SK-N-SH (cell line): ENCODE measurements at places on chromosomes 3 and 15. TPM values are rescaled to one million over a fixed set of nuclear protein-coding genes. Genes with fewer than 3 reads are reported as not detected.

GRCh38 chr3:124276133-124276532, 284.2 kb upstream of the ROPN1 start:
- peaks cover 47% of the 10 kb centered on the region; the same call in 1 of the 2 replicates for H3K4me1 ChIP-seq
- H3K27ac ChIP-seq, result no peak overlapping the region
- no peaks in the 10 kb centered on the region for H3K27me3 ChIP-seq
- DNase-seq, result no peak

- no peak overlapping the region for H3K4me3 ChIP-seq
- no peak for DNase-seq
- H3K4me1 ChIP-seq, result no peaks in the 10 kb centered on the region
- no peaks in the 10 kb centered on the region; the same call in 1 of the 2 replicates for H3K27me3 ChIP-seq
- no peaks in the 10 kb centered on the region for H3K36me3 ChIP-seq
- no peak overlapping the region for H3K27ac ChIP-seq
Observed at GRCh38 chr15:40305281-40305680, 2.5 kb downstream of the PLCB2 start.

CFAP91 gene
- 3.7 and 6.3 TPM in 2 replicates for polyA plus RNA-seq

DNA sequence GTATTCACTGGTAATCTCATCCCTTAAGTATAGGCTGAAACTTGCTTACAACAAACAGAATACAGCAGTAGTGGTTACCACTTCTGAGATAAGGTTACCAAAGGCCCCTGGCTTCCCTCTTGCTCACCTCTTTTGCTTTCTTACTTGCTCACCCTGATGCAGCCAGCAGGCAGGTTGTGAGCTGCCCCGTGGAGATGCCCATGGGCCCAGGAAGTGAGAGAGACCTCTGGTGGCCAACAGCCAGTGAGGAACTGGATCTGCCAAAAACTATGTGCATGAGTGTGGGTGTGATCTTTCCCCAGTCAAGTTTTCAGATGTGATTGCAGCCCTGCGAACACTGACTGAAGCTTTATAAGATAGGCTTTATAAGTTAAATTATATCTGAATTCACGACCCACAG, 48.7 kb downstream of the NMNAT3 start:
- no peaks in the 10 kb centered on the region; the same call in 1 of the 2 replicates for H3K4me1 ChIP-seq
- no peaks in the 10 kb centered on the region for H3K36me3 ChIP-seq
- no peak overlapping the region for H3K4me3 ChIP-seq
- DNase-seq, result no peak
- no peaks in the 10 kb centered on the region for H3K27me3 ChIP-seq
- H3K27ac ChIP-seq, result no peak overlapping the region

- no peak overlapping the region for H3K27ac ChIP-seq
- H3K4me3 ChIP-seq, result no peak overlapping the region
- DNase-seq, result no peak
- no peaks in the 10 kb centered on the region for H3K27me3 ChIP-seq
Observed at GRCh38 chr3:159803459-159803858, 185.2 kb upstream of the IL12A start.

DNA sequence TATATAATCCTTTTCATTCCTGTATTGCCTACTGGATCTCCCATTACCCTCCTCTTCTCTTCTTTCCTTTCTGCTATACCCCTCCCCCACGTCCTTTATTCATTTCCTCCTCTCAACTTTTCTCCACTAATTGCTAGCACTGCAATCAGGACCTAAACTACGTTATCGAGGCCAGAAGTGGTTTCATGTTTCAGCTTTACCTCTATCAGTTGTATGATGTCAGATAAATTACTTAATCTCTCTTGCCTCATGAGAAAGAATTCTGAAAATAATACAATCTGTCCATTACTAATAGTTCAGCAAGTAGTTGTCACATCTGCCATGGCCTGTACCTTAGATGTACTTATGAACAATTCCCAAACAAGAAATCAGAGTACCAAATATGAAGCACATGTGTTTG, 10.6 kb downstream of the POPDC2 start:
- H3K27ac ChIP-seq, result peak overlapping the region; percentile 11; the same call in 1 of the 2 replicates
- H3K27me3 ChIP-seq, result no peaks in the 10 kb centered on the region
- H3K4me1 ChIP-seq, result no peaks in the 10 kb centered on the region
- no peak overlapping the region for H3K4me3 ChIP-seq

DNA sequence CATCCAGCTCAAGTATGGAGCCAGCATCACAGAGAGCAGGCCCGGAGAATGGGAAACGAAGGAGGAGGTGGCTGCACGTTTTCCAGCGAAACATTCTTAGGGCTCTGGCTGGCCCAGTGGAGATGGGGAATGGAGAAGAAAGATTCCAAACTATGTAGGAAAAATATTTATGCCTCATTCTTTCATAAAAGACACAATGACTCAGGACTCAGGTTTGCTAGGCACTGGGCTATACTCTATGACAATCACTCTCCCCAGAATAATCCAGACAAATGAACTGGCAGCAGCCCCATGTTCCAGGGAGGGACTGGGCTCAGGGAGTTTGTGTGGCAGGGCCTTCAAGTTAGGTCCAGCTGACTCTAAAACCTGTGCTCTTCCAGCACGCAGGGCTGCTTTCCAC, 110.8 kb upstream of the RAD18 start:
- H3K4me3 ChIP-seq, result no peak overlapping the region
- no peaks in the 10 kb centered on the region for H3K36me3 ChIP-seq
- H3K27me3 ChIP-seq, result no peaks in the 10 kb centered on the region
- H3K27ac ChIP-seq, result no peak overlapping the region

GRCh38 chr3:126194713-126195305, 14.4 kb upstream of the ALDH1L1 start:
- H3K4me3 ChIP-seq, result no peak overlapping the region
- no peak for DNase-seq
- no peaks in the 10 kb centered on the region for H3K4me1 ChIP-seq
- no peak overlapping the region for H3K27ac ChIP-seq

GRCh38 chr3:30804984-30805383, 89.5 kb downstream of the GADL1 start:
- no peak overlapping the region for H3K27ac ChIP-seq
- no peaks in the 10 kb centered on the region; the same call in 1 of the 2 replicates for H3K27me3 ChIP-seq
- no peak for DNase-seq
- no peaks in the 10 kb centered on the region for H3K36me3 ChIP-seq
- no peaks in the 10 kb centered on the region for H3K4me1 ChIP-seq
- no peak overlapping the region for H3K4me3 ChIP-seq

GRCh38 chr3:156575641-156576040, 20.7 kb upstream of the SSR3 start:
- H3K36me3 ChIP-seq, result no peaks in the 10 kb centered on the region
- no peak overlapping the region for H3K27ac ChIP-seq
- H3K4me1 ChIP-seq, result no peaks in the 10 kb centered on the region
- no peak for DNase-seq
- H3K4me3 ChIP-seq, result no peak overlapping the region
